Fibroblast of the conjunctiva (primary cell): ENCODE measurements at places on chromosomes 2 and 18.

- DNase-seq = no peak
Measured at GRCh38 chr2:143160732-143161707, 31.8 kb downstream of the ARHGAP15 start.

GRCh38 chr18:51630706-51631105, 433.2 kb upstream of the MEX3C start:
- no peak for DNase-seq

- DNase-seq = no peak
Measured at GRCh38 chr2:126449677-126450076, 206.3 kb upstream of the GYPC start.

DNA sequence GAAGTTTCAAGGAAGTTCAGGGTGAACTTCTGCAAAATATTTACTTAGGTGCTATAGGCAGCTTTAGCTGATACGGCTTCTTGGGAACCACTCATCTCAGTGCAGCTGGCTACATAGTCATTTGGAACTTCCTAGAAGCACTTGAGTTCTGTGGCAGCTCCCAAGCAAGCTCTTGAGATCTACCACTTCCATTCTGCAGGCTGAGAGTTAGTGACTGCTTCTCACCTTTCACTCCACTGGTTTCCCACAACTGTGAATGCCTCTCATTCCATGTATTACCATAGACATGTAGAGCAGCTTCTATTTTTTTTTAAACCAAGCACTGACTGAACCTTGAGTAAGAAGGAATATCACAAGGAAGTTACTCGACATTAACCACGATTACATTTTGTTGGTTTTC, 994.1 kb upstream of the ACVR2A start:
- no peak for DNase-seq

DNA sequence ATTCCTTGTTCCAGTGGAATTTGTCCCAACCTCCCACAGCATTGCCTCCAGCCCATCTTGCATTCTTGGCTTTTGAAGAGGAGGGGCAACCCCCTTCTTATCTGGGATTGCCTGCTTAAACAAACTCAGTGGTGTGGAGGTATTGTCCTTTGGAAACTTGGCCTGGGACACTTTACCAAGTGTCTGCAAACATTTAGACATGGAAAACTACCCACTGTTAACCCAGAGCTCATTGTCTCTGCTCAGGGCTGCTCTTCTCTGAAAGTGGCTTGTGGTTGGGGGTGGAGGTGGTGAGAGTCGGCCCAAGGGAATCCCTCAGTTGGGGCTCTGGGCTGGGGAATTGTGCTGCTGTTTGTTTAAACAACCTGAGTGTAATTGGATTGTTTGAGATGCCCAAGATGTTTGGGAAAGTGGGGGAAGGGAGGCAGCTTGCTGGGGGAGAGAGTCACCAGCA, 178.3 kb upstream of the GATA6 start:
- no peak for DNase-seq

DNA sequence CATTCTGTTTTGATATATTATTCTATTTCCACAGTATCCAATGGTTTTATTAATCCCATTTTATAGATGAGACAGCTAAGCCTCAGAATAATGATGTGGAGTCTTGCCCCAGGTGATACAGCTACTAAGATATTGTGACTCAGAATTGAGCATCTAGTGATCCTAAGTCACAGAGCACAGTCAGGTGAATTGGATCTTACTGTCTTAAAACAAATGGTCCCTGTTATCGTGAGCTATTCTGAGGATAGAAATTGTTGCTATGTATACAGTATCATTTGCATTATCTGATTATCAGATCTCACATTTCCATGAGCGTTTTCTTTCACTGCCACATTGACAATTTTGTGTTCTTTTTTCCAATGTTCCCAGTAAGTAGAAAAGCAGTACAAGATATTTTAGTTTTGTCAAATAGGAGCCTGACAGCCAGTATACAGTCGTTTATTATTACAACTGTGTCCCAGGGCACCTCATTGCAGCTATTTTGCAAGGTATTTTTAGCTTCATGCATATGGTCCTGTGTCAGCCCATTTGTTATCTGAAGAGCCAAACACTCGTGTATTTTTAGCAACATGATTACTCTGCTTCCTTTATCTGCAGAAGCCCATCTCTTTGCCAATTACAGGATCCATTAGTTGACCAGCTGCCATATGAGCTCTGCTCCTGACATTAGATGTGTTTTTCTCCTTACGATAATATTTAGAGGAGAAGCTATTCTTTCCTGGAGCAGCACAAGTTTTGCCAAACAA, 25.1 kb upstream of the SGPP2 start:
- no peak for DNase-seq

GRCh38 chr18:35002120-35002519, 39.1 kb upstream of the MAPRE2 start:
- DNase-seq = no peak

DNA sequence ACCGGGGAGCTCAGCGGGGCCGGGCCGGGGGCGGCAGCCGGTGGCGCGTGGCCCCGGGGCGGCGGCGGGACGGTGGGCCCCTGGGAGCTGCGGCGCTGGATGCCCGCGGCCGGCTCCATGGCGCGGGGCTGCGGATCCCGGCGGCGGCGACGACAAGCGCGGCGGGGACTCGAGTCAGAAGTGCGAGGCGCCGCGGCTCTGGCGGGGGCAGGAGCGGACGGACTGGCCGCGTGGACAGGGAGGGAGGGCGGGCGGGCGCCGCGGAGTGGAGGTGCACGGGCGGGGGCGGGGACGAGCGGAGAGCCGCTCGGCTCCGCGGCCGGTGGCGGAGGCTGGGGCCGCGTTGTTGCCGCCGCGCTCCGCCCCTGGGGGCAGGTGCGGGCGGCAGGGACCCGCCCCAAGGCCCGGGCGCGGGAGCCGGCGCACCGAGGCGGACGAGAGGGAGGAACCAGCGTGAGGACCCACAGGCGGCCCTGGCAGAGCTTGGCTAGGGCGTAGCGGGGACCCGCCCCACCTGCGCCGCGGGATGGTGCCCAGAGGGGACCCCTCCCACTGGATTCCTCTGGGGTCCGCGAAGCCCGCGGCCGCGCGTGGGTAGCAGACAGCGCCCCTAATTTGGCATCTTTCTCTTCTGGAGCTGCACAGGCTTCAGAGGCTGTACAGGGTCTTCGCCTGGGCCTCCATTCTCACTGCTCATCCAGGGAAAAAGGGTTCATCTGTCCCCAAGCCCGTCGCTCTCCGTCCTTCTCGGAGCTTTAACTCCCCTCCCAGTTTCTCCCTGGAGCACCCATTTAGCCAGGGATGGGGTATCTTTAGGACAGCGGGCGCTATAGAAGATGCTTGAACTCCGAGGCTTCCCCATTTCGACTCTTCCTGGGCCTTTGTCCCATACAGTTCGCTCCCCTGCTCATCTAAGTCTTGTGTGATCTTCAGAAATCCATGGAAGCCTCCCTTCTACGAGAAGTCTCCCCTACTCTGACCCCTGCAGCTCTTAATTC, at the start of gene TMEM163:
TSS of gene TMEM163 (minus strand) at position 184 of the 998 bp plus-strand sequence.
- DNase-seq = no peak

GRCh38 chr2:217419055-217419671, 559.3 kb upstream of the TNP1 start:
- no peak for DNase-seq

- DNase-seq = no peak
Measured at GRCh38 chr18:49565612-49566011, 3.8 kb downstream of the LIPG start.

DNA sequence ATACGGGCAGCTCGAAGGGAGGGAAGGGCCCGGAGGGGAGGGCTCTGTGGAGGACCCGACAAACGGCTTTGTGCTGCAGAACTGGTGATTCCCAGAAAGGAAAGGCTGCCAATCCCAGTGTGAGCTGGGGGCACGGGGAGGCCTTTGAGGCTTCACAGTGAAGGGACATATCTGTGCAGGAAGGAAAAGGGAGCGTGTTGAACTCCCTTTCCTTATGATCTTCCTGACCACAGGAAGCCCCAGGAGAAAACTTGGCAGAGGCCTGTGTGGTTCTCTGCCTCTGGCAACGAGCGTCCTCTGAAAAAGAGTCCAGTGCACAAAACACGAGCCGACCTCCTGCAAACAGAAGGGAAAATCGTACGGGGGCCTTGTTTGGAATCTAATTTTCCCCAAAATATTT, 683.5 kb upstream of the SALL3 start:
- no peak for DNase-seq

DNA sequence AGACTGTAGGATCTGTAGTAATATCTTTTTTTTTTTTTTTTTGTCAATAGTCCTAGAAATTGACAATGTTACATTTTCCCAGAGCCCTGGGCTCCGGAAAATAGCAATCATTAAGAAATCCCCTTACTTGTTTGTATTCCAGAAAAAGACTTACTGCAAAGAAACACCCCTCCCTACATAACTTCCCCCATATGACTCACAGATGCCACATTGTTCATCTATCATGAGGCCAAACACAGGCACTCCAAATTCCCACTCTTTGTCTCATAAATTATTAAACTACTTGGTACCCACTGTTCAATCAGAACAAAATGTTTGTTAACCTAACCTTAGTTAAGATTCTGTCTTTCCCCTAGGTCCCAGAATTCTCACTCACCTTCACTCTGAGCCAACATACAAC, 53.5 kb downstream of the TEX51 start:
- no peak for DNase-seq

- no peak for DNase-seq
Measured at GRCh38 chr2:240557101-240557751, 562 bp downstream of the ANKMY1 start.

DNA sequence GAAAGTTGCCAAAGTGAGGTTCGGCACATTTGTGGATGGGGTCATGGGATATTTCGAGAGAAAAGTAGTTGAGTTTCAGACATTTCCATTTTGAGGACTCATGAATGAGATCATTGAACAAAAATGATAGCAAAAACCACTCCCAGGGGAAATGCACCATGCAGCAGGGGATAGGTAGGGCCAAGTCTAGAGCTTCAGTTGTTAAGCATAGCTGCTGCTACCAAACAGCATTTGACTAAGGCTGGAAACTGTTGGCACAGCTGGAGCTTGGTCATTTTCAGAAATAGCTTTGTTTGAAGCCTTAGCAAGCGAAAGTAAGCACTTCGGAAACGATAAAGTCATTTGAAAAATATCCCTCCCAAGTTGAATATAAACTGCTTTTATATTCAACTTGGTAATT, 431.8 kb downstream of the SOCS6 start:
- DNase-seq = no peak

- no peak for DNase-seq
Measured at GRCh38 chr2:216693414-216694080, 1.8 kb downstream of the IGFBP5 start.

GRCh38 chr2:161173541-161174194, 13.4 kb downstream of the TANK start:
- DNase-seq = no peak

DNA sequence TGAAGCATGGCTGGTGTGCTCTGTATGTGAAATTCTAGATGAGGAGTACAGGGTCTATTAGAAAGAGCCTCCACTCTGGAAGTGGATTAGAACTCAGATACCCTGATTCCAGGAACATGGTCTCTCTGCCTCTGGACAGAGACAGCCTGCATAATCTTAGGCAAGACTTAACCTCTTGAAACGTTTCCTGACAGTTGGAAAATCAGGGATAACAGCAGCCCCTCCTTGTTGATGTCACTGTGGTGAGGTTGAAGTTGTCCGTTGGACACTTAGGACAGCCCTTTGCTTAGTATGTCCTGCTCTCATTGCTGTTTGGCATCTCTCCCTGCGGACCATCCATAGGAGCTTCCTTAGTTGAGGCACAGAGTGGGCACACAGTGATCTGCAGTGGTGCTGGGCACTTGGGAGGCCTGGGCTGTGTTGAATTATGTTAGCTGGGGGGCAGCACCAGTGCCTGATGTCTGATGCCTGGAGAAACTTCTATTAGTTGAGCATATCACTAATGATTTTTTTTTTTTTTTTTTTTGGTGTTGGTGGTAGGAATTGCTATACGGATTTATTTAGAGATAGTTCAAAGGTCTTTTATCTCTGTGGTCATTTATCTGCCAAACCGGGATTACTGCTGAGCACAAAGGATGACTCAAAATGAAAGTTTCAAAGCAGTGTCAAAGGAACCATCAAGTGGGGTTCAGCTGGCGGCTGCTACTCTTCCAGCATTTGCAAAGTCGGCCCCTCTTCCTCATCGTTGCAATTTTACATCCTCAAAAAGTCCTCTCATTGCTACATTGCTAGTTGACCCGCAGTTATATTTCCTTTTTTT, 28.8 kb downstream of the SETBP1 start:
- DNase-seq = no peak

DNA sequence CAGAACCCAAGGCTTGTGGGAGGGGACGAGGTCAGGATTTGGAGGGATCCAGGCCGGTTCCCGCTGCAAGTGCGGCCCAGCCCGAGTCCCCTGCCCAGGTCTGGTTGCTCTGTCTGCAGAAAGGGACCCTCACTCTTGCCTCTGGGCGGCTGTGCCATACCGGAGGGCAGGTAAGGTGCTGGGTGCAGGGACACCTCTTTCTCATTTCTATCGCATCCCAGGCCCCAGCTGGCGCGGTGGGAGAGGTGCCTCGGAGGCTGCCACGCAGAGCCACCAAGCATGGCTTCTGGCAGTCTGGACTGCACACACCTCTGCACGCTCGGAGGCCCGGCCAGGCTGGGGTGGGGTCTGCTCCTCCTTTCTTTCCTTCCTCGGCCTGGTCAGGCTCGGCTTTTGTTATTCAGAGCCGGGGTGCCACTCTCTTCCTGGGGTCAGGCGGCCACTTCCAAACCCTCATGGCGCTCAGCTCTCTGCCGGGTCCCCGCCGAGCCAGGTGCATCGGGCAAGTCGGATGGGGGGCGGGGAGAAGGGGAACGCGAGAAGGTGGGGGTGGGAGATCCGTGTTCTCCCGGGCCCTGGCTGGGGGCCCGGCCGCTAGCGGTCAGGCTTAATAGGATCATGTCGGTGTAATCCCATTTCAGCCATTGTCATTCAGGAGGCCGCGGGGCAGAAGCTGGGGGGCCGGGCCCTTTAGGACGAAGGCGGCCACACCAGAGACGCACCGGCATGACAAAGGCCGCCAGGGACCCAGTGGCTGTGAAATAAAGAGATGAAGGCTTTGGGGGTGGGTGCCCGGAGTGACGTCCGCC, 9.0 kb downstream of the GBX2 start:
- DNase-seq = no peak

DNA sequence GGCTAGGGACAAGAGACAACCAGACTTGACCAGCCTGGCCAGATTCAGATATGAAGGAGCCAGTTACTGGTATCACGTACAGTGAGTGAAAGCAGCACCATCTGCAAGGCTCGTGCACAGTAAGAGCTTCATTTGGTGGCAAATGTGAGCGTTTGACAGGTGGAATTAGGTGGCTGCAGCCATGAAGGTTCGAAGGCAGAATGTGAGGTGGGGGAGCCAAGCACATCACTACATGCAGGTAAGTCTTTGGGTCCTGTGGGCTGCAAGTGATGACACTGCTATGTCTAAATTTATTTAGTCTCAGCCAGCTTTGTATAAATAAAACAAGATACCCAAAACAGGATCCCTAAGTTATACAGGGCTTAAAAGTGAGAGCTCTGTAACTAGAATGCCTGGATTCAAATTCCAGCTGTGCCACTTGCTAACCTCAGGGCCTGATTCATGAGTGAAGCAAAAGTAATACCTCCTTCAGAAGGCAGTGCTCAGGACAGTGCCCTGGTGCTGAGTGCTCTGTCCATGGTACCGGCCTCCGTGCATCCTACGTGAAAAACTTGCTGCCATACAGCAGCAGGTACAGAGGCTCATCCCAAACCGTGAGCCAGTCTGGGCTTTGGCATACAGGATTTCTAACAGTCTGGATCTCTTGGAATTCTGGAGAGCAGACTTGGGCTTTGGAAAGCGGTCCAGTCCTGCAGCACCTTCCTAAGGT, 18.6 kb downstream of the DDX18 start:
- no peak for DNase-seq
